Gastrocnemius medialis (tissue), 4 donors: ENCODE measurements at places on chromosomes 5 and 9. TPM values are rescaled to one million over a fixed set of nuclear protein-coding genes. Genes with fewer than 3 reads are reported as not detected.

Gene IFNB1
- not detected for total RNA-seq

Gene SMIM27
- 5.8 TPM for total RNA-seq

GRCh38 chr5:15827741-15828140, 327.8 kb downstream of the FBXL7 start:
- no peak for DNase-seq

Gene GEMIN5
- total RNA-seq: 24.1 TPM

DNA sequence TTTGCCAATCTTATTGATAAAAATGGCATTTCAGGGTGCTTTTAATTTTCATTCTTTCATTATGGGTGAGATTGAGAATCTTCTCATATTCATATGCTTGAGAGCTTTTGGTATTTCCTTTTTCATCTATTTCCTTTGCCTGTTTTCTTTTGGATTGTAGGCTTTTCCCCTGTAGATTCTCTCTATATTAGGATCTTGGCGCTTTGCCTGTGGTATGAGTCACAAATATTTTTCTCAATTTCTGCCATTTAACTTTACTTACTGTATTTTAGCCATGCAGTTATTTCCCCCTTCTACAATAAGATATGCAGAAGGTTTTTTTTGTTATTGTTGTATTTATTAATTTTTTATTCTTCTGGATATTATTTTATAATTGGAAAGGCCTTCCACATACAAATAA, 21.5 kb upstream of the KLF9 start:
- DNase-seq: no peak

GRCh38 chr5:133292300-133292699, 240.5 kb downstream of the HSPA4 start:
- DNase-seq: no peak

GRCh38 chr5:194603-195209, 3.4 kb downstream of the LRRC14B start:
- DNase-seq: no peak

Gene ARSI
- total RNA-seq: not detected

Gene FSTL4
- total RNA-seq: 0.20 TPM

DNA sequence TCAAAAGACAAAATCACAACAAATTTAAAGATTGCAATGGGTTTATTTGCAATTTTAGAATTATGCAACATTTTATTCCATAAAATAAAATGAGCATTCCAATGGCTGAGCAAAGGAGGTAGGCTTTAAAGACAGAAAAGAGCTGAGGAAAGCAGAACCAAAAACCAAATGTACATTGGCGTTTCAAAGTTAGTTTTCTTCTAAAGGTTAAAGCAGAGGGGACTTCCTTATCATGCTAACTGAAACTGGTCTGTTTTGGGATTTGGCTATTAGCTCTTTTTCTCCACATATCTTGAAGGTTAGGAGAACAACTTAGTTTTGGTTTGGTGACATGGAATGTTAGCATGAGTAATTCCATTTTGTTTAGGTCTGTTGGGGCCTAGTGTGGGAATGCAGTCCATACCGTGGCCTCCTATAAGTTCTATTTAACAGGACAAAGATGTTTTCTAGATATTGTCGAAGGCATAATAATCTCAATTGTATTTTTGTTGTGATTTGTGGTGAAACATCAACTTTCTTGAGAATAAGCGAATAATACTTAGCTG, 20.3 kb downstream of the DCP2 start:
- DNase-seq: no peak

Gene ALDOB
- 8.7 TPM for total RNA-seq

DNA sequence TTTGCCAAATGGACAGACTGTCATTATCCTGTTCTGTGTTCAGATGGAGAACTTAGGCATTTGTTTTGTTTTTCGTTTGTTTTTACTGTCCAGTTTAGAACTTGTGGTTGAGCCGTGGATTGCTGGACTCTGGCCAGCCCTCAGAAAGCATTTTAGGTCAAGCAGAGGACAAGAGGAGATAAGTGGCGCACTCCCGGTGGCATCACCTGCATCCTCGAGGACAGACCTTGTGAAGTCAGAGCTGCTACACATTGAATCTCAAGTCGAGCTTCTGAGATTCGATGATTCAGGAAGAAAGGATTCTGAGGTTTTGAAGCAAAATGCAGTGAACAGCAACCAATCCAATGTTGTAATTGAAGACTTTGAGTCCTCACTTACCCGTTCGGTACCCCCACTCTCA, 8.9 kb downstream of the MTRR start:
- DNase-seq: no peak

- no peak for DNase-seq
These were observed 26.9 kb downstream of the PDE4D start for GRCh38 chr5:59866661-59867060.

Gene CEL
- not detected for total RNA-seq

Gene IGIP
- total RNA-seq: 13.1 TPM

DNA sequence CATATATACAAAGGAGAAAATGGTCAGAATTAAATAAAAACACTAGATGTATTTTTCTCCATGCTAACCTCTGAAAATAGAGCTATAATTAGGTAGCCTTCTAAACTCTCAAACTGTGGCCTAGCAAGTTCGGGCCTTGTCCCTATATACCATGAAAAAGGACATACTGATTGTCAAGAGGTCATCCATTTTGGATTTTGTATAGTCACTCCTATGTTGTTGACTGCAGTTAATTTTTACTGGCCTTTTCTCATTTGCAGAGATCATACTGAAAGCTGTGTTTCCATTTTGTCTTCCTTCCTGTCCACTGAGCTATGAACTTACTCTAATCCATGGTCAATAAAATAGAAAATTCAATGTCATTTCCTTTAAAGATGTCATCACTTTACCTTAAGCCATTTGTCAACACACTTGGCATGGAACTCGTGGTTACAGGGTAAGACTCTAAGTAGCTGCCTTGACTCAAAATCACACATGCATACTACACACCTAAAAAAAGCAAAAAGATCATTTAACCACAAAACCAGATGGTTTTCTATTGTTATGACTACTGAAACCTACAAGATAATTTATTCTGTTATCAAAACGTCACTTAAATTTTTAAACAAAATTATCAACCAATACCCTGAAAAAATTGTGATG, 58.0 kb downstream of the RNF38 start:
- DNase-seq: no peak

Gene SLC1A1
- 1.2 TPM for total RNA-seq

GRCh38 chr5:62190173-62190572, 115.8 kb upstream of the KIF2A start:
- no peak for DNase-seq

Gene MGAT4B
- total RNA-seq: 61.8 TPM

Gene EGR1
- total RNA-seq: 16.4 TPM

- no peak for DNase-seq
These were observed 280.5 kb downstream of the ACTL7B start for GRCh38 chr9:108575276-108575675.
